Fibroblast of lung (primary cell): ENCODE measurements at places on chromosomes 2 and 18. TPM values are rescaled to one million over a fixed set of nuclear protein-coding genes. Genes with fewer than 3 reads are reported as not detected.

DNA sequence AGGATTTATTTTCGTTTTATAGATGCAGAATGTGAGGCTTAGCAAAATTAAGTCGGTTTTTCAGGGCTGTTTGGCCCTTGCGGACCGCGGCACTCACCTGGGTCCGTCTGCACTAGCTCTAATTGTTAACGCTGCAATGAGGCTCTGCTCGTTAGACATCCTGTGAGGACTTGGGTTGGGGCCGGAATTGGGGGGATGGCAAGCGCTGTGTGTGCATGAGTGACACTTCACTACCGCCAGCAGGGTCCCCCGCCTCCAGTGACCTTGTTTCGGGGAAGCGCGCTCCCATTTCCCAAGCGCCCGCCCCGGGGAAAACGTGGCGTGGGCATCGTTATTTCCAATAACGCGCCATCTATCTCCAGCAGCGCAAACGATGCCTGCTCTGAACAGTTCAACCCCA, 54.2 kb downstream of the KCNG2 start:
- DNase-seq: no peak

- no peak for DNase-seq
Observed at GRCh38 chr2:232320443-232320803, 58.1 kb upstream of the ALPP start.

GRCh38 chr2:24970483-24971285, 1.1 kb downstream of the DNAJC27 start:
- peak; percentile 47 for DNase-seq

DNA sequence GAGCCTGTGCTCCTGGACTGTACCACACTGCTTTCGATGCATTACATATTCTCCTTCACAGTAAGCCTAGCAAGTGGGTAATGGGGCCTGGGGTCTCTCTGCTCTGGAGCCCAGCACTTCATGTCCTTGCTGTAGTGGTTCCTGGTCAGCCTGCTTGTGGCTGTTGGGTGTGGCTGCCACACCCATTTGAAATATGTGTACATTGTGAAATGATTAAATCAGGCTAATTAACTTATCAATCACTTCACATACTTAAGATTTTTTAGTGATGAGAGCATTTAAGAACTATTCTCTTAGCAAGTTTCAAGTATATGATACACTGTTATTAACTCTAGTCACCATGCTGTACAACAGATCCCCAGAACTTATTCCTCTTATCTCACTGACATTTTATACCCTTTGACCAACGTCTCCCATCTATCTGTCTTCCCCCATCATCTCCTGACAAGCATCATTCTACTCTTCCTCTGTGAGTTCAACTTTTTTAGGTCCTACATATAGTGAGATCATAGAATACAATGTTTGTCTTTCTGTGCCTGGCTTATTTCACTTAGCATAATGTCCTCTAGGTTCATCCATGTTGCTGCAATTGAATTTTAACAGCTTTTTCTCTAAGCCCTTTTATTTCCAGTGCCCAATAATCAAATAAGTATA, 92.1 kb downstream of the LYPD6 start:
- peak; percentile 40 for DNase-seq

FAM237A gene
- total RNA-seq: not detected in 2 replicates

DNA sequence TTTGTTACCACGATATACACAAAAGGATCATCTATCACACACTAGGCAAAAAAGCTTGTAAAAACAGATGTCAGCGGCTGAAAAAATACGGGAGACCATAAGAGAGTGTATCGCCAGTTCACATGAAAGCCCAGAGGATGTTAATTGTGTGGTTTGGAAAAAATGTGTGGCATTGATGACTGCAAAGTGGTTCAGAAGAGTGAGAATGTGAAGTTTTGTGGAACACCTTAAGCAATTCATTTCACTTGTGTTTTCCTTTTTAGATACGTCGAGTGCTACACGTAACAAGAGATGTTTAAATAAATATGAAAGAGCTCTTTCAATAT, 61.7 kb upstream of the DAPL1 start:
- DNase-seq: no peak

GKN1 gene
- not detected in 2 replicates for total RNA-seq

GRCh38 chr2:104868505-104868866, 14.6 kb downstream of the POU3F3 start:
- no peak for DNase-seq

LRRC30 gene
- total RNA-seq: not detected in 2 replicates

DNA sequence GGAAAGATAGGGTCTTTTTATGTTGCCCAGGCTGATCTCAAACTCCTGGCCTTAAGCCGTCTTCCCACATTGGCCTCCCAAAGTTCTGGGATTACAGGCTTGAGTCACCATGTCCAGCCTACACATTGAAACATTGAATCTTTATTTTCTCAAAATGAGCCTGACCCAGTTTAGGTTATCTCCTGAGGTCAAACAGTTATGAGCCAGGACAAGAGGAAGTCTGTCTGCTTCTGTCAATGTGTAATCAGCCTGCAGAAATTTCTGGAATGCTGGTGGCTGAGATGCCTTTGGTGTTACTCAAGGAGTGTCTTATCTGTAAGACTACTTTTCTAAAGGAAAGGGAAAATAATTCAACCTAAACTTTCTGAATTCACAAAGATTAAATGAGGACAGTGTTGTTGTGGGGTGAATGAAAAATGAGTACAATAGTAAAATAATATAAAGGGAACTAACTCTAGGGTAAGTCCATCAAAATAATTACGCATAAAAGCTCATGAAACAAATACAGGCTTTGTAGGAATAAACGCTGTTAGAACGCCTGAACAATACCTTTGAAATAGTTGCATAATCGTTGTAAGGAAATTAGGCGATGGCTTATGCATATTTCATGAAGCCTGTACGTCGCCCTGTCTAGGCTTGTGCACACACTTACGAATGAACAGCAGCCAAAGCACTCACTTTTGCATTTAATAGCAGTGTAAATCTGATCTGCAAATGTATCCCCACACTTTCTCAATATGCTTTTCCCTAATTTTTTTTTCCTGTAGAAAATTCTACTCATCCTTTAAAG, 260.8 kb downstream of the RDH14 start:
- peak; percentile 71 for DNase-seq

SPC25 gene
- 0.99 TPM in 1 of 2 replicates, not detected in the other for total RNA-seq

- no peak for DNase-seq
Observed at GRCh38 chr2:109348671-109349502, 219.9 kb downstream of the SH3RF3 start.

DNA sequence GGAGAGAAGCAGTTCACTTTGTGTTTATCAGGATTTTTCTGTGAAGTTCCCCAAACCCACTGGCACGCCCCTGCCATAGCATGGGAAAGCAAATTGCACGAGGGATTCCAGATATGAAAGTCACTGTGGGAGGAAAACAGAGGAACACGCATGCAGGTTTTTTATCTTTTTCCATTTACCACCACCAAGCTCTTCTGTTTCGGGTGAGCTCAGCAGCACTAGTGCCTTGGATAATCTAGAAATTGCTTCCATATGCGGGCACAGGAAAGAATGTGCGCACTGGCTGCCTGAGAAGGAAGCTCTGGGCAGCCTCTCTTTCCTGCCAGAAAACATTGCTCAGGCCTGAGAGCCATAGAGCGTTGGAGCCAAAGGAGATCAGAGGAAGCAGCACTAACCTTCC, 65.9 kb upstream of the WIPF1 start:
- no peak for DNase-seq

DNA sequence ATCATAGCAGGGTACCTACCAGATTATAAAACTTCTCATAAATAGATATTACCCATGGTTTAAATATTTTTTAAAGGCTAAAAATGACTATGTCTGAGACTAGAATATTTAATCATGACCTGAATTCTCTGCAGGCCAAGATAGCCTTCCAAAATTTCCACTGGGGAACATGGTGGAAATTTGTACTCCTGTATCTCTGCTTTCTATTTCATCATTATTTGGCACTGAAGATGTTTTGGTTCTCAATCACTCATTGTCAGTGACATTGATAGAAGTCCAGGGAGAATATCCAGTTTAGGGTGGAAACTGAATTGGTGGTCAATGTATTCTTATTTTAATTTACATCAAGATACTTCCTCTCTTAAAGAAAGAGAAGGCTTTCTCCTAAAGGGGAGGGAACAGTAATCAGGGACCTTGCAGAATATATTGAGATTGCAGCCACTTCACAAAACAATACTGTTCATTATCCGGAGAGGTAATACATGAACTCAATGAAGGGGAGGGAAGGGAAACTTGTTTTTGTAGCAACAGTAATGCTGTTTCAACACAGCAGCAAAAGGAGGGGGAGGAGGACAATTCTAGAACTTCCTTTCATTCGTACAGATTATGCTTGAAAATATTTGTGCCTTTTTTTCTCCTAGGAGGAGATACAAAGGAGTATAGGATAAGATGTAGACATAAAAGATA, 34.1 kb downstream of the EEF1B2 start:
- no peak for DNase-seq

DNA sequence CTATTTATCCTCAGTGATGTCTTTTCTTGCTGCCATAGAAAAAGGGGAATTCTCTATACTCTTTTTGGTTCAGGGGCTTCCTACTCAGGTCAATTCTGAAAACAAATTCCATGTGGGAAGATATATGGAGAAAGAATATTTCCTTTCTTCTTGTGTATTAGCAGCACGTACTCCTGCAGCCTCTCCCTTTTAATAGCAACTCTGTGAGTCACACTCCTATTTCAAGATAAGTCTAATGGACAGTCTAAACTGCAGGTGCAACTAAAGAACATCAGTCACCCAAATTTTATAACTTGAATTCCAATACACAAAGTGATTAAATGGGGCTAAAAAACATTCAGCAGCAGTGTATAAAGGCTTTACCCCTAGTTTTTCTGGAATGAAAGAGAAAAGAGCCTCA, 942.2 kb downstream of the CNTNAP5 start:
- no peak for DNase-seq

GRCh38 chr2:160741815-160742214, 248.2 kb upstream of the RBMS1 start:
- DNase-seq: no peak

DNA sequence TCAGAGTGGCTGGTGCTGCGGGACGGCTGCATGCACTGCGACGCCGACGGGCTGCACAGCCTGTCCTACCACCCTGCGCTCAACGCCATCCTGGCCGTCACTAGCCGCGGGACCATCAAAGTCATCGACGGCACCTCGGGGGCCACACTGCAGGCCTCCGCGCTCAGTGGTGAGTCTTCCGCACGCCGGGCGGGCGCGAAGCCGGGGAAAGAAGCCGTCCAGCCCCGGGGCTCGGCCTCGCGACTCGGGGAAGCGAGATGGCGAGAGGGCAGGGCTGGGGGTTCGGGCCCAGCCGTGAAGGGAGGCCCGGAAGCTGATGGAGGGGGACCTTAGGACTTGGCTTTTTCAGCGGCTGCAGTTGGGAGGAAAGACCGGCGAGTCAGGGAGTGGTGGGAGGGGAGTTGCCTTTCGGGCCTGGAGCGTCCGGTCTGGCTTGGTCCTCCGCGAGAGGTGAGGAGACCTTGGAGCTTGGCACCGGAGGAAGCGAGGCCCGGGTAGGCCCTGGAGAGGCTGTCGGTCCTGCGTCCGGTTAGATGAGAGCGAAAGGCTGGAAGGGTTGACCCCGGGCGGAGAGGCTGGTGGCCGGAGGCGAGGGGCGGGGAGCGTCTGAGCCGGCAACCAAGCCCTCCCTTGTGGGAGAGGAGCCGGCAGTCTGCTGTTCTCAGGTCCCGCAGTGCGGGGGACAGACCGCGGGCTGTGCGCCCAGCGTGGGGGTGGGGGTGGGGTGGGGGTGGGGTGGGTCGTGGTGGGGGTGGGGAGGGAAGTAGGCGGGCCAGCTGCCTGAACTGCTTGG, 691 bp downstream of the BIRC6 start:
- DNase-seq: peak; percentile 38

CACNB4 gene
- 0.66 and 2.1 TPM in 2 replicates for total RNA-seq

DNA sequence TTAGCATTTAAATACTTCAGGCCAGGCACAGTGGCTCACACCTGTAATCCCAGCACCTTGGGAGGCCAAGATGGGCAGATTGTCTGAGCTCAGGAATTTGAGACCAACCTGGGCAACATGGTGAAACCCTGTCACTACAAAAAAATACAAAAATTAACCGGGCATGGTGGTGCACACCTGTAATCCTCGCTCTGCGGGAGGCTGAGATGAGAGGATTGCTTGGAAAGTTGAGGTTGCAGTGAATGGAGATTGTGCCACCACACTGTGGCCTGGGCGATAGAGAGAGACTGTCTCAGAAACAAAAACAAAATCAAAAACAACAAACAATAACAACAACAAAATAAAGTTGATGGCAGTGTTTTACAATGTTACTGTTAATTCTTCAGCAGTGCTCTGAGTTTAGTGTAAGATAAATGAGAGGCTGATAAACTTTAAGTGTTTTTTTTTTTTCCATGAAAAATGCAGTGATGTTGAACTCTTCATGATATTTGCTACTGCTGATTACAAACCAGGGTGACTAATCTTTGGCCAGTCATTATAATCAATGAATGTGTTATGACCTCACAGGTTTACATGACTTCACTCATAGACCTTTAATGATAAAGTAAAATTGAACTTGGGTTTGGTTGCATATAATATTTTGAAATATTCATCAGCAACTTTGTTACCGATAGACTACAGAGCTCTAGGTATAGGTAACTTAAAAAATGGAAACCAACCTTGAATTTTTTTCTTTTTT, 2.5 kb downstream of the ITGAV start:
- no peak for DNase-seq

- DNase-seq: peak; percentile 69
Observed at GRCh38 chr2:216013080-216013909, at the start of gene MREG. Gene MREG (minus strand): TSS chr2:216013551. CDS start chr2:216013327, 224 bp downstream.

DNA sequence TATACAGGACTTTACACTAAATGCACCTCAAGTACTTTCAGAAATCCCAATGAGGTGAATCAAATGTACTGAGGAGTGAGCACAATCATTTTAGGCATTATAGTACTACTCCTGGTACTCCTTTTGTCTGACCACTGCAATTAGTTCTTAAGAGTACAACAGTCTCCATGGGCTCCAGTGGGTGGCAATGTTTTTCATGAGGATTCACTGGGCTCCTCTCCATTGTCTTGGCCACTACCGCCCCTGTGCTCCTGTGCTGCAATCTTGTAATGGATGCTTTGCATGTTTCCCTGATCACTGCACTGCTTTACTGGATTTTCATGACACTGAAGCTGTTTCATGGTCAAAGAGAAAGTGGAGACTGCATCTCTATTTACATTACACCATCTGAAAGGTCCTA, 268.5 kb upstream of the ZSWIM2 start:
- DNase-seq: peak; percentile 3

IL36G gene
- not detected in 2 replicates for total RNA-seq

BCL2L11 gene
- 10.2 and 10.3 TPM in 2 replicates for total RNA-seq

DNA sequence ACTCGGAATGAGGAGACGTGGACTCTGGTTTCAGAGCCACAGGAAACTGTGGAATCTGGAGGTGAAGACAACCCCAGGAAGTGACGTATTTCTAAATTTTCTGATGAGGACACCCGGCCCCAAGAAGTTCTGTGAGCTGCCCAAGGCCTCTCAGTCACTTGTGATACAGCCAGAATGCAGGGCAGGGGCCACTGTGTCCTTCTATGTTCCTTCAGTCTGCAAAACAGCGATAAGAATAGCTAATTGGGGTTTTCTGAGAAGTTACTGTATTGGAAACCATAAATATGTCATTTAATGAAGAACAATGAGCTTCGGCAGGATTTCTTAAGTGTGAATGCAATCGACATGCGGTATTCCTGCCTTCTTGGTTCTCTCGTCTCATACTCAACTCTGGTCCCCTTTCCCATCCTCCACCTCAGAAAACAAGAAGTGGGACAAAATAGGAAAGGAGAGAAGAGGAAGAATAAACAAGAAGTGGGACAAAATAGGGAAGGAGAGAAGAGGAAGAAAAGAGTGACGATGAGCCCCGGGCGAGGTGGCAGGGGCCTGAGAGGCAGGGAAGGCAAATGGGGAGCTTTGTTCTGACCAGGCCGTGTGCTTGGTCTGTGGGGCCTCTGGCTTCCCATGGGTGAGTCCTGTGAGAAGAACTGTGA, 282.0 kb upstream of the REV1 start:
- DNase-seq: no peak

GRCh38 chr2:152413228-152414030, 78.5 kb downstream of the FMNL2 start:
- no peak for DNase-seq
